ENCODE measurements at places on chromosomes 5 and 9. TPM values are rescaled to one million over a fixed set of nuclear protein-coding genes. Genes with fewer than 3 reads are reported as not detected.

- DNase-seq: no peak
These were observed 46.3 kb downstream of the DENND1A start for GRCh38 chr9:123883634-123884033.

Gene CARTPT
- total RNA-seq: 39.4 TPM

Gene LIFR
- 110 TPM for total RNA-seq

Gene FAM78A
- 5.7 TPM for total RNA-seq

Gene HBEGF
- 36.0 TPM for total RNA-seq

All from thoracic aorta (tissue), 2 donors.